Right forelimb (tissue), 1 donor: ENCODE measurements at places on chromosomes 5 and 9.

GRCh38 chr5:98492258-98492657 is 281.2 kb upstream of the RGMB start:
- no peak for DNase-seq

DNA sequence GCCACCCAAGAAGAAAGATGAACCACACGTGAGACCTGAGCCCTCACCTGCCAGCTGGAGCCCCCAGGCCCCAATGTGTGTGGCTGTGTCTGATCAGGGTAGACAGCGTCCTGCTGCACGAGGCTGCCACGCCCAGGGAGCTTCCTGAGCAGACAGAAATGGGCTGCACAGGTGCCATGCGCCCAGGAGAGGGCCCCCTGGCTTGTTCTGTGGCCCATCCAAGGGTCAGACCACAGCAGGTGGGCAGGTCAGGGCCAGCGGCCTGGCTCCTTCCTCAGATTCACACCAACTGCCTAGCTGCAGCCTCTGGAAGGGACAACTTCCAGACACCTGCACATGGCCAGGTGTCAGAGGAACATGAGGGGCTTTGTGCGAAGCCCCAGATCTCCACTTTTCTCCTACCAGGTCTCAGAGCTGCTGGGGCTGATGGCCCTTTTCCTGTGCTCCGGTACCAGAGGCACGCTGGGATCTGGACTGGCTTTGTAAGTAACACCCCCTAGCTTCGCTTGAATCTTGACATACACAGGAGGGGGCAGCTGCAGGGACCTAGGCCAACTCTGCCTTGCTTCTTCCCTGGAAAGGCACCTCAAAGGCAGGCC is 10.8 kb downstream of the SARDH start:
- DNase-seq: peak; percentile 42

DNA sequence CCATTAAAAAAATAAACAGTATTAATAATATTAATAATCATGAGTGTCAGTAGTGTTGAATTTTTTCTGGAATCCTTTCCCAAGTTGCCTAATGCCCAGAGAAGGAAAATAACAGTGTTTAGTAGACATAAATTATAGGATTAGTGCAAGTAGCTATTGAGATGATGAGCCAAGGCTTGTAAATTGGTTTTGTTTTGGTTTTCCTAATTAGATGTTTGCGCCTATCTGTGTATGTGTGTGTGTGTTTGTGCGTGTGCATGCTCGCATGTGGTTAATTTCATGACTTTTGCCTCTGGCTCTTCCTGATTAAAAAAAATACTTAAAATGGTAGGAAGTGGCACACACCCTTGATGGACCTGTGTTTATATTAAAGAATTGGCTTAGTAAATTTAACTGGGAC is 55.4 kb downstream of the FXN start:
- DNase-seq: no peak

- DNase-seq: no peak
Measured at GRCh38 chr9:15469406-15469805, 41.4 kb downstream of the PSIP1 start.

GRCh38 chr5:64831996-64832395 is 63.3 kb downstream of the CWC27 start:
- DNase-seq: no peak

DNA sequence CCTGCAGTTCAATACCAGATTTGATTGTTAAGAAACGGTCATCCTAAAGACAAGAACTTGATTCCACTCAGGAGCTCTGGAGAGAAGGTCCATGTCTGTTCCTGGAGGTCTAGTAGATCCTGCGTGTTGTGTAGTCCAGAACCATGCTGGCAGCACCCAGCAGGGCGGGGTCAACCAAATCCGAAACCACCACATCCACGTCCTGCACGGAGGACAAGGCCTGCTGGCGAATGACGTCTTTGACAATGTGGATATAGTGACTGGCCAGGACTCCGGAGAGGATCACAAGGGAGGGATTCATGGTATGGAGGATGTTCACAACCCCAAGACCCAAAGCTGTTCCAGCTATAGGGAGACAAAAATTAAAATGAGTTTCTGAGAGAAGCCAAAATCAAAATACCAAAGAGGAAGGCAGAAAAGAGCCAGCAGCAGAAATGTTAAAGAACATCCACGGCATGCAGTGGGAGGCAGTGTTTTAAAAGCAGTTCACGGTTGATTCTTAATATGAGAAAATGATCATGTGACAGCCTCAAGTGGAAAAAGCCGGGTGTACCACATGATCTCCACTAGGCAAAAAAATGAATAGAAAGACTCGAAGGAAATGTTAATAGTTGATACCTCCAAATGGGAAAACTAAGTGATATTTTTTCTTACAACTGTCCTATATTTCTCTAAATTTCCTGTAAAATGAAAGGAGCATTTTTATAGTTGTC is 26.7 kb downstream of the CLTA start:
- no peak for DNase-seq

DNA sequence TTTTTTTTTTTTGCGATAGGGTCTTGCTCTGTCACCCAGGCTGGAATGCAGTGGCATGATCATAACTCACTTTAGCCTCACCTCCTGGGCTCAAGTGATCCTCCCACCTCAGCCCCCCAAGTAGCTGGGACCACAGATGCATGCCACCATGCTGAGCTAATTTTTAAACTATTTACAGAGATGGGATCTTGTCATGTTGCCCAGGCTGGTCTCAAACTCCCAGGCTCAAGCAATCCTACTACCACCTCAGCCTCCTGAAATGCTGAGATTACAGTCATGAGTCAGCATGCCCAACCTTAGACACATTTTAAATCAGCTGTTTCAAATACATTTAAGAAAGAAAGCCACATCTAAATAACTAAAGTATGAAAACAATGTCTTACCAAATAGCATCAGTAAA is 439.0 kb downstream of the EBF1 start:
- no peak for DNase-seq

DNA sequence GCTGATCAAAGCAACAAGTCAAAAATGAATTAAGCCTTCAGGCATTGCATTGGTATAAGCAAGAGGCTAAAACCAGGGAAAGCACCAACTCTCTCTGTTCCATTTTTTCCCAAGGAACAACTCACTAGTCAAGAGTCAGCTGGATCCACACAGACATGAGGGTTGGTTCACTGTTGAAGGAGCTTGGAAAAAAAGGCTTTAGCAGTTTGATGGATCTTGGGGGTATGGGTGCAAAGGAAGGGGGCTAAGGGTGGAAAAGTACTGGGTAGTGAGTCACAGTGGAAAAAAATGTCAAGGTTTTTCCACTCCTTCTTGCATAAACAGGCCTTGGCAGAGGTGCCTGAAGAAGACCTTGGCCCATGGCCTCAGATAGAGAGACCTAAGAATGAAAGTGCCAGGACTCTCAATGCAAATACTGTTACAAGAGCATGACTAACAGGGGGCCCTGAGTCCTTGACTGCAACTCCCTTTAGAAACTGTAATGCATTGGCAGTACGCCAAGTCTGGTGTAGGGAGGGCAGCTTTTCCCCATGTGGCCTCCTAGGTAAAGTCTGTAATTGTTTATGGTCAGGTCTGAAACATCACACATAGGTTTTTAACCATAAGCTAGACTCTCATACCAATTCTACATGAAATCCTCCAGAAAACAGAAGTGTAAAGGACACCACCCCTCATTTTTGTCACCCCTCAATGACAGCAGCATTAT is 23.7 kb downstream of the ACTL7A start:
- DNase-seq: no peak

DNA sequence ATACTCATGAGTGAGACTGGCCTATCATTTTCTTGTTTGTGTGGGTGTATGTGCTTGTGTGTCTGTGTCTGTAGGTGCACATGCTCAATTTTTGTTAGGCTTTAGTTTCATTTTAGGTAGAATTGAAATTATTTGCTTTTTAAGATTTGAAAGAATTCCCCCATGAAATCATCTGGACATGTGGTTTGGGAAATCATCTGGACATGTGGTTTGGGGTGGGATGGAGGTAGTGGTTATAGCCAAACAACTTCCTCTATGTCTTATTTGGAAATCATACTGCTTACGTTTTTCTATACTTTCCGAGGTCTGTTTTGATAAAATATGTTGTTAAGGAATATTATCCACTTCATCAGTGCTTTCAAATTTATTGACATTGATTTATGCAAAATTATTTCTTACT is 485.4 kb upstream of the CLINT1 start:
- no peak for DNase-seq

- DNase-seq: no peak
Measured at GRCh38 chr9:110509792-110510191, 69.7 kb downstream of the SVEP1 start.

DNA sequence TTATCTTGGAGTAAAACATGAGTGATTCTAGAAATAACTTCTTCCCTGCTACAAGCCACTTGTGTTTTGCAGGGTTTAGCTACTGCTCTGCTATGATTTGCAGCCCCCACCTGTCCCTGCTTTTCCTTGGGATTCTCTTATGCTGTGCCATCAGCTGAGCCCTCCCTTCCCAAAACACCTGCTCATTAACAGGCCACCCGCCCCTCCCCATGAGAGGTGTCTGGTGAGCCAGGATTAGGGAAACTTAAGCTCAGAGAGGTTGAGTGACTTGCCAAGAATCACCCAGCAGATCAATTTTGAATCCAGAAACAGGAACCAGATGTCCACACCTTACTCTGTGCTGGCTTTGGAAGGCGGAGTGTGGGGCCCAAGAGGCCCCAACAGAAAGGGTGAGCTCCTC is 111.7 kb upstream of the CXCL14 start:
- no peak for DNase-seq

GRCh38 chr9:130667120-130667435 is 2.7 kb downstream of the PRDM12 start:
- no peak for DNase-seq

DNA sequence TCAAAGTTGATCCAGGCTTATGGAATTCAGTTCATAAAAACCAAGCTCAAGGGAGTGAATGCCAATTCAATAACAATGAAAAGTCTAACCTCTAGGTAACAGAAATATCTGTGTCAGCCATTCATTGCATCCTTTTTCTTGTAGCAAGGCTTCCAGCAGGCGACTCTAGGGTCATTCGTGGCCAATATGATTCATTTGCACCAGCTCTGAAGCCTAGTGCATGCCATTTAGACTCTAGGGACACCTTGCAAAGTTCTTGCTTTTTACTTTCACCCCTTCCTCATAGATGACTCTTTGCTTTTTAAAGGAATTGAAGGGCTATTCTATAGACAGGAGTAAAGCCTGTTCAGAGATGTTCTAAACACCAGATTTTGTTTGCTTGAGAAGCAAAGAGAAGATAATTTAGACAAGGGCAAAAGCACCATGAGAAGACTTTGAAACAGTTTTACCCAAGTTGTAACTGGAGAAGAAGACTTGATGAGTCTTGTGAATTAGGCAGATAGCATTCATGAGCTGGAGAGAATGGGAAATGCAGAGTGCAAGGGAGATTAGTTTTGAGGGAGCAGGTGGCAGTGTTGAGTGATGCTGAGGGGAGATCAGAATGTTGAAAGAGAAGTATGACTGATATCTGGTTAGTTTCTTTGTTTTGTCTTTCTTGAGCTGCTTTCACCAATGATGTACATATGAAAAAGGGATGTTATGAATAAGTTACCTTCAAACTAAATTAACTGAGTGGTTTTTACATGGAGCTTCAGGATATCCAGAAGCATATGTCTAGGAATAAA is 94.5 kb downstream of the F2RL2 start:
- no peak for DNase-seq

DNA sequence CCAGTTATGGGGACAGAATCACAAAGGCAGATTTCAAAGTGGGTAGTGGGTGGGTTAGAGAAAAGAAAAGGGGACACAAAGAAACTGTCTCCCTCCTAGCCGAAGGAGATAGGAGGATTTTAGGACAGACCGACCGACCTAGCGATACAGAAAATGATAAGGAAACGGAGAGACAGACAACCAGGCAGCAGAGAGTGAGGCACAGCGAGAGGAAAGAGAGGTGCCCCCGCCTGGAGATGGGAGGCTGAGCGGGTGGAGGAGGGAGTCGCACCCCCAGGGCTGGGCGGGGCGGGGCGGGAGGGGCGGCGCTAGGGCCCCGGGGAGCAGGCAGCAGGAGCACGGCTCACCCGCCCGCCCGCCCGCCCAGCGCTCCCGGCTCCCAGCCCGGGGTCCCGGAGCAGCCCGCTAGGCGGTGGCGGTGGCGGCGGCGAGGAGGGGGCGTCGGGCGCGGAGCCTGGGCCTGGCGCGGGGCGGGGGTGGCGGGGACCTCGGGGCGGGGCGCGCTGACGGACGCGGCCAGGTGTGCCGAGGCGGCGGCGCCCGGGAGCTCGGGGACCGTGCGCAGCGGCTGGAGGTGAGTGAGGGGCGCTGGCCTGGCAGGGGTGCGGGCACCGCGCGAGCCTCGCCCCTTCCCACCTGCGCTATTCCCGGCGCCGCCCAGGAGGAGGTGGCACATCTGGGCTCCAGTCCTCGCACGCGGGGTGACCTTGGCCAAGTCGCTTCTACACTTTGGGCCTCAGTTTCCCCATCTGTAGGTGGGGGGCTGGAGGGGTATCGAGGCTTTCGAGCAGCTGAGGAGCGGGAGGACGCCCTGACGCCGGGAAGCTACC is 15.9 kb upstream of the SYNPO start:
- DNase-seq: peak; percentile 73

GRCh38 chr9:81445331-81445921 is 243.9 kb downstream of the TLE1 start:
- DNase-seq: no peak

- DNase-seq: no peak
Measured at GRCh38 chr5:19196631-19197030, 791.4 kb downstream of the CDH18 start.

DNA sequence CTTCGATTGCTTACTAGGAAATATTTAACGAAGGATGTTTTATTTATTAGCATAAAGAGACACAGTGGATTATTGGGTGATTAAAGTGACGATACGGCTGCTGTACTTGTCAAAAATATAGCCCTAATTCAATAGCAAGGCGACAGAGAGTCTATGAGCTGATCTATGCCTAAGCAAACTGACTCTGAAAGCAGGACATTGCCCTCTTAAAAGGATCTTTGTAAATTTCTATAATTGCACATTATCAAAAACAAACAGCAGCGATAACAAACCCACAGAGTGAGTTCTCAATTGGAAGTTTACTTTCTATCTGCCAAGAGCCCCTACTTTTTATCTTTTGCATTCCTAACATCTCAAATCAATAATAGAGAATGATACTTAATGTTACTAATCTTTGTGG is 31.4 kb downstream of the TLX3 start:
- no peak for DNase-seq

DNA sequence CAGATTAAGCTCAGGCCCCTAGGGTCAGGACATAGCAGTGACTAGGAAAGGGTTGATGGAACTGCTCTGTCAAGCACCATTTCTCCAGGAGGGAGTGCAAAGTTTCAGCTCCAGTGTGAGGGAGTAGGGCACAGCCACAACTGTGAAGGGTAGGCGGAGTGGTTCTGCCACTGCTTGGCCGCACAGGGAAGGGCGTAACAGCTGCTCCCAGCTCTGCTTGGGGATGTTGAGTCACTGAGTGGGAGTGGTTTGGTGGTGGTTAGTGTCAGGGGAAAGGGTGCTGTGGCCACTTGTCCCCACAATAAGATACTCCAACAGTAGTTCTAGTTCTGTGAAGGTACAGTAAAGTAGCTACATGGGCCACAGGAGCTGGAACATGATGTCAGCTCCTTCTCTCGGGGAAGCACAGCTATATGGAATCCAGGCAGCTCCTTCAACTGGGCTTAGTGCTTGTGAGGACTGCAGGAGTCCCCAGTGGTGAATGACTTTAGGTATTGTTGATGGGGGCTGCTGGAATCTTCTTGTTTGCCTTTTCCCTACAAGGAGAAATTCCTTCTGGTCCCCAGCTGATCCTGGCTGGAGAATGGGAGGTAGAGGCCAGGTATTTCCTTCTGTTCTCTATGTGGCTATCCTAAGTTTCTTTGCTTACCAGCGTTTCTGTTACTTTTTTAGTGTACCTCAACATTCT is 314.5 kb downstream of the SPATA31D1 start:
- no peak for DNase-seq
